ENCODE measurements at places on chromosomes 7 and 10. TPM values are rescaled to one million over a fixed set of nuclear protein-coding genes. Genes with fewer than 3 reads are reported as not detected.

The GDF10 gene
- total RNA-seq = 2.9 TPM

GRCh38 chr7:92751902-92752901 is 84.2 kb downstream of the CDK6 start:
- DNase-seq = no peak

DNA sequence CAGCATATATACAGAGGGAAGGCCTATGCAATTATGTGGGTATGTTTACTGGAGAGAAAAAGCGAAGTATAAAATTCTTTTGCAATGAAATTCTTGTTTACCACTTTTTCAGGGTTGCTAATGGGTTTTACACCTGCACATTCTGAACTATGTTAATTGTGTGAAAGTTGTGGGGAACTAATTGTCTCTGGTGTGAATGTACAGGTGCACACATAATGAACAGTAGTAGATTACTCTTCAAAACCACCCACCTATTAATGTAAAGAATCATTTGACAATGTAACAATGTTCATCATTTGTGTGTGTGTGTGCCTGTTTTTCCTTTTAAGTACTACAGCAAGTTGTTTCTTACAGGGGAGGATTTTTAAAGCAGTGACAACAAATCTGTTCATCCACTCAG is 80.0 kb upstream of the FEZF1 start:
- no peak for DNase-seq

GRCh38 chr7:32892521-32893206 is 1.1 kb upstream of the KBTBD2 start:
- peak; percentile 40 for DNase-seq

DNA sequence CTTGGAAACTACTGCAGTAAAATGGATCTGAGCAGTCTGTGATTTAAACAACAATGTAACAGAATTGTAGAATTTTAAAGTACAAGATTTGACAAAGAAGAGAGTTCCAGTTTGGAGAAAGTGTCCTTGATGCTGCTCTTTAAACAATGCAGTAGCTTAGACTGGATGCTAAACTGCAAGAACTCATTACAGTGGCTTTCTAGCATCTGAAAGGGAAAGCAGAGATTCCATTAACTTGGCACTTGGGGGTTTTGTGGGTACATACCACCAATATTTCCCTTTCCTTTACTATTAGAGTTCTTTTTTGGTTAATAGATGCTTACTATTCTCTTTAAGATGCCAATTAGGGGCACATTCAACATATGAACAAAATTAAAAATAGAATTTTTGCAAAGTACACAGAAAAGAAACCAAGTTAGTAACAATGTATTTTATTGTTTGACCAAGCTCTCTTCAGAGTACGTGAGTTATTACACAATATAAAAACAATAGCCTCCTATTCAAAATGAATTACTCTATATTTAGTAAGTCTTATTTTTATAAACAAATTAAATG is 11.9 kb downstream of the PSTK start:
- DNase-seq = no peak

DNA sequence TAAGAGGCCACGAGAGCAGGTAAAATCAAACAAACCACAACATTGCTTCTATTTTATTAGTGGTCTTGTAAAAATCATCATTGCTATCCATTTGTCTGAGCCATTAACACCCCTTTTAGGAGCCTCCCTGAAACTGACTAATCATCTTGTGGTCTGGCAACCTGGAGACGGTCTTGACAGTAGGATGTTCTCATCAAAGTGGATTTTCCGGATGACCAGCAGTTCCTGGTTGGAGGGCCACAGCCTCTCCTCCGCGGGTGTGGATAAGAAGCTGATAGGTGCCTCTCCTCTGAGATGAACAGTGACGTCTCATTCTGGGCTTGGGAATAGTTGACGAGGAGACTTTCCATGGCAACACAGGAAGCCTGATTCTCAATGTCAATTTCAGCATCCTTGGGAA is 490.7 kb downstream of the TYW1 start:
- no peak for DNase-seq
